ENCODE measurements at places on chromosomes 11 and 22.
A peak's percentile ranks its signal among the peaks of the same experiment; 100 is the strongest.

GRCh38 chr22:28574159-28574788 lies 105.4 kb downstream of the TTC28 start:
- H3K36me3 ChIP-seq = no peaks in the 10 kb centered on the region
- no peaks in the 10 kb centered on the region for H3K27me3 ChIP-seq
- no peak overlapping the region for H3K4me3 ChIP-seq
- no peak overlapping the region for H3K27ac ChIP-seq
- no peaks in the 10 kb centered on the region for H3K4me1 ChIP-seq
- DNase-seq = no peak

GRCh38 chr11:123173040-123173855 lies 21.8 kb downstream of the CLMP start:
- no peak overlapping the region for H3K27ac ChIP-seq
- no peak overlapping the region for H3K4me3 ChIP-seq
- H3K4me1 ChIP-seq = no peaks in the 10 kb centered on the region
- no peaks in the 10 kb centered on the region for H3K36me3 ChIP-seq
- H3K27me3 ChIP-seq = no peaks in the 10 kb centered on the region

DNA sequence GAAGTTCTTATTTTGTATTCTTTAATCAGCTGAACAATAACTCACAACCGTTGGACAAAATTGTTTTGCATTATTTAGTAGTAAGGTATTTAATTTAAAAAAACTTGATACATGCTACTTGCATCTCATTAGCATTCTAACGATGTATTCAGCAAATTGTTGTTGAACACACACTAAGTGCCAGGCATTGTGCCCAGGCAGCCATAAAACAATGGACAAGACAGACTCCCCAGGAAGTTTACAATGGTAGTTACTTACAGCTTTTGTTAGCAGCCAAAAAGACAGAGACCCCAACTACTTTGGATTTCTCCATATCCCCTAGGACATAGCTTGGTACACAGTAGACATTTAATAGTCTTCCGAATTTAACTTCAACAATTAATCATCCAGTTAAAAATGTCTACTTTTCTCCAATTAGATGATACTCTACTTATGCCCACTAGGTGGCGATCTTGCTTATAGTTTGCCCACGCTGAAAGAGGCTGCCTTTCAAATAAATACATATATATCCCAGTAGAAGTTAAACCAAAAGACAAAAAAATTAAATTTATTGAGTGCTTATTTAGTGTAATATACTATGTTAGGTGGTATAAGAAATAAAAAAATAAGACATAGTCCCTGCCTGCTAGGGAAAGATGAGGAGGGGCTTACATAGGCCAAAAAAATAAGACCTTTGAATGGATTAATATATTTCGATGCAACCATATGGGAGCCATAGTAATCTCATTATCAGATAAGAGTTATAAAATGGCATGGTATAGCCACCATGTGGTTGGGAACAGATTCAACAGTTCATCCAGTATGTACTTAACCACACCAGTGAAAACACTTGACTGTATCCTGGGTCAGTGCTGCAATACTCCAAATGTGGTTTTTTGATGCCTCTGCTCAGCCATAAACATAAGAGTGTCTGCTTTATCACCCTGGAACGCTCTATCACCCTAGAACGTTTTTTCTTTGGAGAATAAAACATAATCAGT lies 2.0 kb upstream of the FJX1 start:
- no peak overlapping the region for H3K4me3 ChIP-seq
- H3K27ac ChIP-seq = no peak overlapping the region
- peaks cover 20% of the 10 kb centered on the region for H3K4me1 ChIP-seq
- H3K27me3 ChIP-seq = peaks cover 26% of the 10 kb centered on the region

DNA sequence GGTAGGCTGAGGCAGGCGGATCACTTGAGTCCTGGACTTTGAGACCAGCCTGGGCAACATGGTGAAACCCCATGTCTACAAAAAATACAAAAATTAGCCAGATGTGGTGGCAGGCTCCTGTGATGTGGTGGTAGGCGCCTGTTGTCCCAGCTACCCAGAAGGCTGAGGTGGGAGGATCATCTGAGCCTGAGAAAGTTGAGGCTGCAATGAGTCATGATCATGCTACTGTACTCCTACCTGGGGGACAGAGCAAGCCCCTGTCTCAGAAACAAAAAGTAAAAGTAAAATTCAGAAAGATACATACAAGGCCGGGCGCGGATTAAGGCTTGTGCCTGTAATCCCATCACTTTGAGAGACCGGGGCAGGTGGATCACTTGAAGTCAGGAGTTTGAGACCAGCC lies 6.3 kb downstream of the LDHAL6A start:
- no peak for DNase-seq
- H3K4me3 ChIP-seq = no peak overlapping the region
- H3K36me3 ChIP-seq = no peaks in the 10 kb centered on the region
- no peaks in the 10 kb centered on the region for H3K4me1 ChIP-seq
- no peak overlapping the region for H3K27ac ChIP-seq

DNA sequence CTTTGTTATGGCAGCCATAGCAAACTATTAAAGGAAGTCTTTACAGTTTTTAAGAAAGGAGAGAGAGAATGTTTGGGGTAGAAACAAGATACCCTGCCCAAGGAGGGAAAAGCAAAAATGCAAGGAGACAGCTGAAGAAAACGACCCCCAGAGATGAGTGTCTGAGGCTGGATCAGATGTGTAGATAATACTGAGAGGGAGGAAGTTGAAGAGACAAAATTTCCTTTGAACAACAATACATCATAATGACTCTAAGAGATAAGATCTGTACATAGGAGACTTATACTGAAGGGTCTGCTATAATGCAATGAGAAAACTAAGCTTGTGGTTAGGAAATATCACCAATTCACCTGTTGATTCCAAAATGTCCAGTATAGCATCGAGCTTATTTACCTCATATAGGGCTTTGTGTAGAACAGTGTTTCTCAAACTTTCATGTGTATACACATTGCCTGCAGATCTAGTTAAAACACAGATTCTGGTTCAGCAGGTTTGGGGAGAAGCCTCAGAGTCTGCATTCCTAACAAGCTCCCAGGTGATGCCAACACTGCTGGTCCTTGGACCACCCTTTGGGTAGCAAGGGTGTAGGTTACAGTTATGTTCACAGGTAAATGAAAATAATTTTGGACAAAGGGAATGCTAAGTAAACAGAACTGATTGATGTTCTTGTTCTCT lies 5.8 kb upstream of the CEP295 start:
- no peaks in the 10 kb centered on the region for H3K36me3 ChIP-seq
- H3K27ac ChIP-seq = no peak overlapping the region
- DNase-seq = no peak
- H3K27me3 ChIP-seq = peaks cover 4% of the 10 kb centered on the region

DNA sequence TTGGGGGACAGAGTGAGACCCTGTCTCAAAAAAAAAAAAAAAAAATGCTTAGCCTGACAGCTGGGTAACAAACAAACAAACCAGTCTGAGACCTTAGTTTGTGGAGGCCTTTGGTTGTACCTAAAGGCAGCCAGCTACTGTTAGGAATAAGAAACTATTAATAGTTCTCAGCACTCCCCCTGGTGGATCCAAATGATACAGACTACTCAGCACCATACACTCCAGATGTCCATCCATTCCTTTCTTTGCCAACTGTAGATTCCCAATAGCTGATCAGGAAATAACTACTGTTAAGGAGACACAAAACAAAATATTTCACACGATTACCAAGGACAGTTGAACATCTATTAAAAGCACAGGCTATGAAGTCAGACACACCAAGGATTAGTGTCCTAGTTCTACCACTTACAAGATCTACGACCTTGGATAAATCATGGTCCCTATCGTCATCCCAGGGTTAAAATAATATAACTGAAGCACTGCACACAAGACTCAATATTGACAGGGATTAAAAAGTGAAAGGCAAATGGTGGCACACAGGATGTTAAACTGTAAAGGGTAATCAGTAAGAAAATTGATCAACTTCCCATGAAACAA lies 17.2 kb downstream of the CLDN25 start:
- no peak overlapping the region for H3K4me3 ChIP-seq
- no peaks in the 10 kb centered on the region for H3K4me1 ChIP-seq
- no peak overlapping the region for H3K27ac ChIP-seq
- no peak for DNase-seq
- no peaks in the 10 kb centered on the region for H3K36me3 ChIP-seq

- H3K27me3 ChIP-seq = no peaks in the 10 kb centered on the region
- H3K4me1 ChIP-seq = no peaks in the 10 kb centered on the region
- H3K27ac ChIP-seq = no peak overlapping the region
- no peaks in the 10 kb centered on the region for H3K36me3 ChIP-seq
- H3K4me3 ChIP-seq = no peak overlapping the region
Measured at GRCh38 chr11:2674658-2675131, 25.1 kb downstream of the KCNQ1OT1 start.

- H3K27ac ChIP-seq = no peak overlapping the region
- H3K36me3 ChIP-seq = no peaks in the 10 kb centered on the region
- H3K27me3 ChIP-seq = no peaks in the 10 kb centered on the region
- no peak for DNase-seq
- H3K4me1 ChIP-seq = no peaks in the 10 kb centered on the region
Measured at GRCh38 chr11:106399076-106399511, 321.6 kb downstream of the AASDHPPT start.

GRCh38 chr11:71542879-71543777 lies 5.1 kb upstream of the KRTAP5-9 start:
- H3K27ac ChIP-seq = no peak overlapping the region
- H3K27me3 ChIP-seq = no peaks in the 10 kb centered on the region
- no peak overlapping the region for H3K4me3 ChIP-seq
- H3K4me1 ChIP-seq = peaks cover 3% of the 10 kb centered on the region
- no peak for DNase-seq

DNA sequence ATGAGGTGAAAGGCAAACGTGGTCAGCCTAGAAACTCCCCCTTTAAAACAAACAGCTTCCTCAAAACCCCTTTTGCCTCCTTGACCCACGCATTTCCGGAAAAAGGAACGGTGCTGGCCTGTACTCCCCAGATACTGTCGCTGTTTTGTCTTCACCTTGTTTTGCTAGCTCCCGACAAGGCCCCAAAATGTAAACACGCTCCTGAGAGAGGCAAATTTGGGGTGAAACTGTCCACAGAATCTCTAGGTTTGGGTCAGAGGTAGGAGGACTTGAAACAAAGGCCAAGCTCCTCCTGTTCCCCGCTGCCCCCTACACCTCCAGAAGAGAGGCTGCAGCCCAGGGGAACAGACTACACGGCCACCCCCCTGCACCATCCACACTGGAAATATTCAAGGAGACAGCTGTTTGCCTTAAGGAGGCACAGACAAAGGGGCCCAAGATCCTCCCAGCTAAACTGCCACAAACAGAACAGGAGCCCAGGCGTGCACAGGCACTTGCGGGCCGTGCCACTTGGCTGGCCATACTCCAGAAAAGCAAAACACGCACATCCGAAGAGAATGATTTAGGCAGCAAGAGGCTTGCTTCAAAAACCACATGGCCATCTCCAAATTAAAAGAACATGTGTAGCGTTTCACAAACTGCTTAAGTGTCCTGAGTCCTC lies 160.5 kb upstream of the GRK3 start:
- H3K36me3 ChIP-seq = no peaks in the 10 kb centered on the region
- H3K4me3 ChIP-seq = peak overlapping the region; percentile 49
- peaks cover 39% of the 10 kb centered on the region for H3K4me1 ChIP-seq
- DNase-seq = no peak

All from T-cell (primary cell).